ENCODE measurements at places on chromosomes 7 and 10. TPM values are rescaled to one million over a fixed set of nuclear protein-coding genes. Genes with fewer than 3 reads are reported as not detected.
A peak's percentile ranks its signal among the peaks of the same experiment; 100 is the strongest.

- DNase-seq, result no peak
These were observed 305.8 kb downstream of the PLXNA4 start for GRCh38 chr7:132270517-132270916.

DNA sequence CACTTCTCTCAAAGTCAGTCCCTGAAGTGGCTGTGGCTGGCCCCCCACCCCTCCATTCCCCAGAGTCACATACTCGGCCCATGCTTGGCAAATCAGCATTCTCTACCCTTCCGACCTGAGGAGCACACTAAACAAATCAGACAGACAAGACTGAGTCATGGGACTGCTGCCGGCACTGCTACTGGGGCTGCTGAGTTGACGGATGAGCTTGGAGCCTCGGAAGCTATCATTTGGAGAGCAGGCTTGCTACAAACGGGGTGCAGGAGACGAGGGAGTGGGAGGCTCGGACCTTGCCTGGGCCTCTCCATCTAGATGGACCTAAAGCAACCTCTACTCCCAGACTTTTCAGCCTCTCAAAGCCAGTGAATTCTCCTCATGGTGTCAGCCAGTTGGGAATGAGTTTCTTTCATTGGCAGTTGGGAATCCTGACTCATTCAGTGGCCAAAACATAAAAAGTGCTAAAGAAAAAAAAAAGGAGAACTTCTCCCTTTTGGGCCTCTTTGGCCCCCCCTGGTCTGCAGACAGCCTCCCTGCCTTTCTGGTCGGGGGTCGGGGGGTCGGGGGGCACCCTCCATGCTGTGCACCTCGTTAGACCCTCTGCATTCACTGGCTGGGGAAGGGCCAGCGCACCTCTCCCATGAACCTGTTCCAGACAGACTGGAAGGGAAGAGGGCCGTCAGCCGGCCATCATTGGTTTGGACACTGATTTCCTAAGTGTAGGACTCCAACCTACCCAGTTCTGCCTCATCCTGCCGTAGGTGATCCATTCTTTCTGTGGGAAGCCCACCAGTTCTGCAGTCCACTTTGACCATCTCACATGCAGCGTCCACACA lies 52.3 kb upstream of the COL13A1 start:
- no peak for DNase-seq

DNA sequence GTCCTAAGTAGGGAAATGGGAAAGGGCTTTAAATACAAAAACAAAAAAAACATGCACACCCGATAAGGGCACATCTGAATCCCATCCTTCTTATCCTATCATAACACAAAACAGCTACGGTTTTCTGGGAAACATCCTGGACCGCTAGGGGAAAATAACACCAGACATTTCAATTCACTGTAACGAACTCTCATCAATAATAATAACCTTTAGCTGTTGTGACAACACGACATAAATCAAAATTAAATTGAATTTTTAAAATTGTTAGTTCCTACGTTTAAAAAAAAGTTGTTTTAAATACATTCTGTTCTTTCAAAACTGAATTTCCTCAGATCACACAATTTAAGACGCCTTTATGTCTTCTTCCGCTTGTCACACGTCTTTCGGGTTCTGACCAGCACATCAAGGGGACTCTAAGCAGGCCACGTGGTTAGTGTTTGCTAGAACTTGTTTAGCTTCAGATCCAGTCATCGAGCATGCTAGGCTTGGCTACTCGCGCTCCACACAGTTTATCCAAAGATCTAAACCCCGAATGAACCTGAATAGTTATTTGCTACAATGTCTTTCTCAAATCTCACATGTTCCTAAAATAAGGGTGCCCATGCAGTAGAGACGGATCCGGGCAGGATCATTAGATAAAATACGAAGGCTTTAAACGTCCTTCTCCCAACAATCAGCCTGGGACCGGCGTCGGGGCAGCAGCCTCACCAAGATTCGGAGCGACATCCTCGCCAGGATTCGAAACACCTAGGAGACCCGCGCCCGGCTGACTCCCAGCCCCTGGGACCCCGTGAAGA lies 839 bp downstream of the IKZF5 start:
- peak; percentile 61 for DNase-seq

Gene CDH23
- 20.1 TPM for total RNA-seq

Gene GSDME
- 8.8 TPM for total RNA-seq

DNA sequence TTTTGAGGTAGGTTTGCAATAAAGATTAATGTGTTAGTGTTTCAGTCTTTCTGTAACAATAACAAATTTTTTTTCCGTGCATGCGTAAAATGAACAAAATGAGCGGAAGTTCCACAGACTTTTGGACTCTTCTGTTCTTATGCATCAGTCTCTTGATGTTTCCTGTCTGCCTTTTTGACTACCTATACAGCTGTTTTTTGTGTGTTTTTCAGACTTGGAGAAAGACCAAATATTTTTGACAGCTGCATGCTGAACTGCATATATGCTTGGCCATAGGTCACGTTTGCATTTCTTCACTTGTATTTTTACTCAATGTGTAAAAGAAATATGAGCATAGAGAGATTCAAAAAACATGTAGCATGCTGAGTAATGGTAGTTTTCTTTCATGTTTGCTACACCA lies 119.3 kb downstream of the BBS9 start:
- no peak for DNase-seq

GRCh38 chr10:112532956-112533355 lies 85.9 kb downstream of the VTI1A start:
- no peak for DNase-seq
